ENCODE measurements at places on chromosomes 13 and 19.

- no peak for DNase-seq
Observed at GRCh38 chr19:2923510-2923909, 21.3 kb downstream of the ZNF77 start.

GRCh38 chr13:47188802-47189201 is 291.9 kb upstream of the HTR2A start:
- no peak for DNase-seq

GRCh38 chr13:98934243-98934642 is 43.6 kb downstream of the DOCK9 start:
- no peak for DNase-seq

DNA sequence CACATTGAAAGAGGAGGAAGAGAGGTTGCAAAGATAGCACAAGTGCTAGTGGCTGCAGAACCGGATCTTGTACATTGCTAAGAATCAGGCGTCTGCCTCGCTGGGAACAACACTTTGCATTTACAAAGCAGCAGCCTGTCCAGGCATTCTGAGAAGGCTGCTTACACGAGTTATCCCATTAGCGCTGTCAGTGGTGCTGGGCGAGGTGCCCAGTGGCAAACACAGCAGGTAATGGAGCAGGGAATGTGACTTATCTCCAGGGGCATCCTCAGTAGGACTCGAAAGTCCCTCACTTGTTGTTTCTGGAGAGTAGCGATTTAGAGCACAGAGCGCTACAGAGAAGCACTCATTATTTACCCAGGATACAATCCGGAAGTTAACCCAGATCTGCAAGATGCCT is 209.6 kb downstream of the OLFM4 start:
- DNase-seq, result no peak

- no peak for DNase-seq
Observed at GRCh38 chr13:78679329-78679728, 20.4 kb upstream of the OBI1 start.

GRCh38 chr19:8935460-8935859 is 74.7 kb downstream of the MUC16 start:
- DNase-seq, result no peak

DNA sequence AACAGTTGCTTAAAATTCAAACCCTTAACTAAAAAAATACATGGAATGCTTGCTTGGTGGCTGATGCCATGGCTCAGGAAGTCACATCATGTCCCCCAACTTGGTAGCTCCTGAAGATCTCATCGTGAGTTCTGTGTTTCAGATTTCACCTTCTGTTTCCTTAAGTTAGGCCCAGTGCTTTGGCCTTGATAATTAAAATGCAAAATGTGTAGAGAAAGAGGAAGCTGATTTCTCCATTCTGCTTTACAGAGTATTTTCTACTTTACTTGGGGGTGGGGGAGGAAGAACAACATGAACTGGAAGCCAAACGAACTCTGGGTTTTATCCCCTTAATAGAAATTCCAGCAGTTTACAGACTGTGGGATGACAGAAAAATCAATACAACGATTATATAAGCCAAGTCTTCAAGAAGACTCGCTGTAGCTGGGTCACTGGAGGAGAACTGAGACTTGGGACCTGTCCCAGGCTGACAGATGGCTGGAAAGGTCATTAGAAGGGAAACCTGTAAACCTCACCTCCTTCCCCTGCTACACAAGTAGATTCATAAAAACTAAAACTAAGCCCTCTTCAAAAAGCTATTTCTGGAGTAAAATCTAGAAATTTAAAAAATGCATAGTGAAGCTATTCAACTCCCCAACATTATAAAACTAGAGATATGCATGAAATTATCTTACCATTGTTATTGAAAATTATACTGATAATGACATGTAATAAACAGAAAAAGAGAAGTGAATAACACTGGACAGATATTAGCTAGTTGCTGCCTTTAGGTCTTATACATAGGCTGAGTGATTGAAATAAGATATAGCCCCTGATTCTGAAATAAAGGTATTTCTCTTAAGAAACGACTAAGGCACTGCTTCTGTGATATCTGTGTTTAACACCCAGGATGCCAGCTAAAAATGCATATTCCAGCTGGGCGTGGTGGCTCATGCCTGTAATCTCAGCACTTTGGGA is 22.1 kb upstream of the GGACT start:
- DNase-seq, result no peak

DNA sequence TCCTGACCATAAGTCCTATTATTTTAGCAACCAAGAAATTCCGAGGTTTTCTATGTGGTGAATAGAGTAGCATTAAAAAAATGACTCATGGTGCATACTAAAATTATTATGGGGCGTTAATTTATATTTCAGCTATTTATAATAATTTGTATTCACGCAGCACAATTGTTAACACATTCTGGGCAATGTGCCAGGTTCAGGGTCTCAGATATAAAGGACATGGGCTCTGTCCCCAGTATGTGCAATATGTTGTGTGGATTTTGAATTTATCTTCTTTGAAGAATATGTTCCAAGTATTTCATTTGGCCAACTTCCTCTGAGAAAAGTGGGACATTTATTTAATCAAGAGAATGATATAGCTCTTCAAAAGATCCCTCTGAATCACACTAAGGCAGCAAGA is 1434.7 kb upstream of the PRR20A start:
- no peak for DNase-seq

DNA sequence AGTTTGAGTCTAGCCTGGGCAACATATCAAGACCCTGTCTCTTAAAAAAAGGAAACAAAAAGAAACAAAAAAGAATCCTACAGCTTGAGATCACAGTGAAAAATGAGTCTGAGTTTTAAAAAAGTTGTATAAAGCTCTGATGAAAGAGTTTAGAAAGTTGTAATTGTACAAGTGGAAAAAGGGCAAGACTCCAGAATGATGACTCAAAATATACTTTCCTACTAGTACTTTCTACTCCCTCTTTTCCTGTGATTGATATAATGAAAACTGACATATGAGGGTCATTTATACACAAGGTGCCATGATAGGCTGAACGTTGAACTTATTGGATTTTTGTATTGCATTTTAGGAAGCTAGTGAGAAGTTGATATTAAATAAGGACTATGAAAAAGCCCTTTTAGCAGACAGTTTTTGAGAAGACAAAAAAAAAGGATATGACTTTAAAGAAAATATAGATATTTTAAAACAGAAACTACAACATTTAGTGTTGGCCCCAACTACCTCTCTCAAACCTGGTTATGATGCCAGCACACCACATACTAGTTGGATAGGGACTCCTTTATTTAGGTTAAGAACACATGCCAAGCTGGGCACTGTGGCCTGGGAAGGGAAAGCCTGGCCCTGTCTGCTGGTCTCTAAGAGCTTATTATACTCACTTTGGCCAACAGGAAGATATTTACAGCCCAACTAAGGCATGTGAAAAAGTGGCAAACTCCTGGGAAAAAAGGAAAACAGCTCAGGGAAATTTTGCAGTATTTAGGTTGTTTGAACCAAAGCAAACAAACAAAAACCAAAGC is 116.6 kb downstream of the KL start:
- no peak for DNase-seq

DNA sequence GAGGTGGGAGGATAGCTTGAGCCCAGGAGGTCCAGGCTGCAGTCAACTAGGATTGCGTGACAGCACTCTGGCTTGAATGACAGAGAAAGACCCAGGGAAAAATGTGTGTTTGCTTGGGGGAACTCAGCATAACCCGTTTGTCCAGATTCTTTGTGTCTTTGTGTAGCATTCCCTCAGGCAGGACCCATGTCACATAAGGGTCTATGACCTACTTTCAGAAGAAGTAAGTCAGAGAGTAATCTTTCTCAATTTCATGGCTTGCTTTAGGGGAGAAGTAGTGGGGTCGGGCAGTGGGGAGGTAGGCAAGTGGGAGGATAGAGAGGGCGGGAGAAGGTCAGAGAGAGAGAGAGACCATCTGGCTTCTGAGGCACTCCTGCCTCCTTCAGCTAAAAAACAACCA is 11.9 kb upstream of the PSPC1 start:
- DNase-seq, result no peak

DNA sequence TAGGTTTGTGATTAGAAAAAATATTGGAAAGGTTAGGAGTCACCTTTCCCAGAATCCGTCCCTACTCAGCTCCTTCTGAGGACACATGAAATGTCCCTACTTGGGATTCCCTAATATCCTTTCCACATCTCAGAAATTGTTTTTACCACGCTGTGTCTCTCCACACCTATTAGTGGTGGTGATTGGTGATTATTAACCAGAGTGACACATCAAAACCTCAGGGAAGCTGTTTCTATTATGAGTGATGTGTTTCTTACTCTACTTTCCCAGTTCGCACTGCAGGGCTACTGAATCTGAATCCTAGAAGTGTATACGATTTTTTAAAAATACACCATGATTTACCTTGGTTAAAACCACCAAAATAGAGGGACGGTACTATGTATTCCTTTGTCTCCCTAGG is 460.8 kb downstream of the TBC1D4 start:
- DNase-seq, result no peak

- no peak for DNase-seq
Observed at GRCh38 chr13:98098516-98098915, 44.4 kb upstream of the FARP1 start.

- no peak for DNase-seq
Observed at GRCh38 chr13:72023895-72024294, 156.9 kb upstream of the DACH1 start.

GRCh38 chr13:36362251-36362650 is 16.1 kb upstream of the SPART start:
- DNase-seq, result no peak

DNA sequence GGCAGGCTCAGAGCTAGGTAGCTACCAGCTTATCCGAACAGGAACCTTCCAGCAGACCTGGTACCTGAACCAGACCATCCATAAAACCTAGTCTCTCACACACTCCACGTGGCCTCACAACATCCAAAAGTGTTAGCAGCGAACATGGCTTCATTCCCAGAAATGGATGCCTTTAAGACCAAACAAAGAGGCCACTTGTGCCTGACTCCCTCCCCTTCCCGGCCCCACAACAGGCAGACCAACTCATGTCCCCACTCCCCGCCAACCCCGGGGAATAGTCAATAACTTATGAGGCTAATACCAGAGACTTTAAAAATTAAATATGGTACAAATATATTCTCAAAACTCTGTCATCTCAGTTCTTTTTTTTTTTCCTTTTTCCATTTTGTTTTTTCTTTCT is 46.2 kb downstream of the ZNF557 start:
- DNase-seq, result no peak

DNA sequence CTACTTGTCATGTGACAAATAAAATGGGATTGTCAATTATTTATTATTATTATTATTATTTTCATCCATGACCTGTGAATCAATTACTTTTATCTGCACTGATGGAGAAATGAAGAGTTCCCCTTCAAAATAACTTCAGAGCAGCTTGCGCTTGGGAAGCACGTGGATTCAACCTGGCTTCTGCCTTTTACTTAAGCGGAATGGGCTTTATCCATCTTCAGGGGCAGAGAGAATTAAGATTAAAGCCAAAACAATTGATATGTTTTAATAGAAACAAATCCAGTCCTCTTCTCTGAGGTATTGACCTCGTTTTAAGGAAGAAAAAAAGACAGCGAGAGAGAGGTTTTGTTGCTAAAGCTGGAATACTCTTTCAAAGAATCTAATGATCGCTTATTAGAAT is 876 bp downstream of the SACS start:
- no peak for DNase-seq

DNA sequence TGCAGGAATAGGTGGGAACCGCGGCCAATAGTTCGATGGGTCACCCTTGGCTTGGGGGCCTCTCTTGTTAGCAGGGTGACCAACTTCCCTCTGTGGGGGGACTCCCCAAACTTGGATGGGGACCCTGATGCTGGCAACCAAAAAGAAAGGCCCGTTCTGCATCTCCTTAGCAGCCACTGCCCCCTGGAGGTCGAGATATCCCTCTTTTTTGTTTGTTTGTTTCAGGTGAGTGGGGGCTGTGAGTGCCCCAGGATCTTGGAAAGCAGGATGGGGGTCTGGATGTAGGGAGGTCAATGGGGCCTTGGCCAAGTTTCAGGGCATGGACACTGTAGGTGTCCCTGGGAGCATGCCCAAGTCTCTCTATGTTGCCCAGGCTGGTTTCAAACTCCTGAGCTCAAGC is 7.7 kb upstream of the CRTC1 start:
- DNase-seq, result peak; percentile 14

- DNase-seq, result no peak
Observed at GRCh38 chr13:22049384-22049783, 378.5 kb downstream of the FGF9 start.

DNA sequence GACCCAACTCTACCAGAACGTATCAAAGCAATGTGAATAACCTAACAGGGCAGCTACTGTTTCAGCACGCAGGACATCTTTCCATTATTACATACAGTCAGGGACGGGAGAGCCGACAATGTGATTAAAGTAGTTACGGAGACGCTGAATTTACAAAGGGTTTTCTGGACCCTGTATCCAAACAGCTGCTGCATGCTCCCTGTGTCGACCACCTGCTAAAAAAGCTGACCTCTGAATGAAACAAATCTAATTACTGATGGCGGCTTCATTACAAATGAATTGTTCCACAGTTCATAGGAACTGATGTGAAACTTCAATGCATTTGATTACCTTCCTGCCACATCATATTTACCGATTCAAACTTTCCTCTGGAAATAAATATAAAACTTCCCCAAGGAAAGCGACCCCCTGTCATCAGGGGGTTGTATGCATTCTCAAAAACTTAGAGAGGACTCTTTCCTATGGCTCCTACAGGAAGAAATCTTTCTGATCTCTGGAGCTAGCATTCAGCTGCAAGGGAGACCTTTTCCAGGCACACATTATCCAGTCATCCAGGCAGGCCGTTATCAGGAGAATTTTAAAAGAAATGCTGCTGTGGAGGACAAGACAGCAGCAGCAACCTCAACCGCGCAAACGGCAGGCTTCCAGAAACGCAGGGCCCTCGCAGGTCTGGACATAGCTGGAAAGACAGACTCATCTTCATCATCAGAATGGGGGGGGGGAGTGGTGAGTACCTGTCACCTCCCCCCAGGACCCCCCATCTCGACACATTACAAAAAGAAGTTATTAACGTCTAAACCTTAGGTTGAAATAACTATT is 3.1 kb downstream of the EFNB2 start:
- no peak for DNase-seq

- no peak for DNase-seq
Observed at GRCh38 chr13:106337096-106337850, 198.2 kb downstream of the EFNB2 start.

DNA sequence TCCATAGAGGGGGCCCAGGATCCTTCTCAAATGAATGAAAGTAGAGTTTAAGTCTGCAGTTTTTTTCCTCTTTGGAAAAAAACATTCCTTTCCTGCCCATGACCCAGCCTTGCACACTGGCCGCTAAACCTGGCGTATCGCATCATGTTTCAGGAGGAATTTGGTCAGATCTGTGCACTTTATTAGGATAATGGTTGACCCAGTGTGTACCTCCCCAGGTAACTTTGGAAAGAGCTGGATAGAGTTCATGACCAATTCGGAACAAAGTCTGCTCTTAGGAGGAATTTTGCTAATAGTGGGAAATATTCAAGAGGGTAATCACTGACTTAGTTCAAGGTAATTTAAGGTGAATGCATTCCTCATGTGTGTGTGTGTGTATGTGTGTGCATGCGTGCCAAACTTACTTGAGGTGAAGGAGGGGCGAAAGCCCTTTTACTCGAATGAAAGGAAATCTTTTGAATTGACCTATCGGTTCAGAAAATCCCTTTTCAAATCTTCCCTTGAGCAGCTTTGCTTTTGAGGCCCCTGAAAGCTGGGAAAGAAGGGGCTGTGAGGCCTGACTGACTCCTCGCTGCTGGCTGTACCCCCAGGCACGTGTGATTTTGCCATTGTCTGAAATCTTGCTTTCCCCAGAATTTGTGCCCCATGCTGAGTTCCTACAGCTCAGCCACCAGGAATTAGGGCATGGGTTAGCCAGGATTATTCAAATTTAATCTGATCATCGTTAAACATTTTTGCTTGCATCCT is 46.3 kb downstream of the SIPA1L3 start:
- no peak for DNase-seq

GRCh38 chr19:35060160-35060855 is 18.8 kb downstream of the HPN start:
- no peak for DNase-seq

Measured in activated CD4-positive, alpha-beta T cell treated with anti-CD3 and anti-CD28 coated beads, Interleukin-2, amount 50 U/mL, for 16 hours (primary cell).